ENCODE measurements at places on chromosomes 3 and 15.

DNA sequence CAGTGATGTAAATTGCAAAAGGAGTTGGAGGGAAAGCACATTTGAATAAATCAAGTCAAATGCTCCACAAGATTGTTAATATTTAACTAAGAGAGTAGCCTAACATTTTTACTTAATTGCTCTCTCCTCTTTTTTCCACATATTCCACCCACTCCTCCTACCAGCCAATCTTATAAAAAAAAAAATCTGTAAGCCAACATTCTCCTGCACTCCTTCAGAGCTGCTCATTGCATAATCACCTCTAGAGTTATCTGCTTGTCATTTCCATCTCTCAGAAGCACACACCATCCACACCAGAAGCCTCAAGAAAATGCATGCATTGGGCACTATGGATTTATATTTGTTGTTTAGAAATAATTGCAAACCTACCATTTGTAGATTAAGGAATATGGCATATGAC lies 64.1 kb downstream of the CADPS start:
- DNase-seq, result no peak

GRCh38 chr3:164465172-164465571 lies 613.1 kb downstream of the SI start:
- no peak for DNase-seq

DNA sequence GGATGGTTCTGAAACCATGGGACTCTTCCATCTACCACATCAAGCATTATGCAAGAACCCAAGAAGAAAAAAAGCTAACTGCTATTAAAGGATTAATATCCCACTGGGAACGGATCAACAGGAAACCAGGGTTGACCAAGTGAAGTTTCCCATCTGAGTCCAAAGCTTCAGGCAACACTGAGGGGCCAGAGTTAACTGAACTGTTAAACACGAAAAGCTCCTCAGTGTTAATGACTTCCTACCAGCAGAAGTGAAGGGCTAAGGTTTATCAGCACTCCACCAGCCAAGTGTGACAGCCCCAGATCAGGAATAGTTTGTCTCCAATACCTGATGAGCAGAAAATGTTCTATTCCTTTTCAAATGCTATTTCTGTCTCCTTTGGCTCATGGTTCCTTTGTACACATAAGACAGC lies 36.7 kb downstream of the PTPN9 start:
- DNase-seq, result no peak

DNA sequence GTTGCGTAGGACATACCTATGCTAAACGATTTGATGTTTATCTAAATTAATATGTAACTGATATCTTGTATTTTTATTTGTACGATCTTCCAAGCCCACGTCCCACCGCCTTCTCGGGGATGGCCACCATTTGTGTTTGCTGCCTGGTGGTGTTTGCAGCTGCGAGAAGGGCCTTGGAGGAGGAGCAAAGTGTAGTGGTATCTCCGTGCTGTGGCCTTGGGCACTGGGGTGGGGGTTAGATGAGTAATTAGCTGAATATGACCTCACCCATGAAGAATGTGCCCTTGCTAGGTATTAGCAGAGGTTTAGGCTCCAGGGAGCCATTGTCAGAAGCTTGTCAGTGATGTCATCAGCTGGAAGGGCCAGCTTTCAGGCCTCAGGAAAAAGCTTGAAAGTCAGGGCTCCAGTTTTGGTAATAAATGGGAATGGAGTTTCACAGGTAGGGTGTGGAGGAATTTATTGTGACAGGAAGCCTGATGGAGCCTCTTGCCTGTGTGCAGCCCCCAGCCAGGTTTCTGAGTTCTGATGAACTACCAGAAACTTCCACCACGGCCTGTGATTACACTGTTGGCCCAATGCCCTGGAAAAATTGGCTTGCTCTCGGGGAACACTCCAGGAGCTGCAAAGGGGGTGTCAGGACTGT lies 41.0 kb downstream of the FLNB start:
- DNase-seq, result no peak

DNA sequence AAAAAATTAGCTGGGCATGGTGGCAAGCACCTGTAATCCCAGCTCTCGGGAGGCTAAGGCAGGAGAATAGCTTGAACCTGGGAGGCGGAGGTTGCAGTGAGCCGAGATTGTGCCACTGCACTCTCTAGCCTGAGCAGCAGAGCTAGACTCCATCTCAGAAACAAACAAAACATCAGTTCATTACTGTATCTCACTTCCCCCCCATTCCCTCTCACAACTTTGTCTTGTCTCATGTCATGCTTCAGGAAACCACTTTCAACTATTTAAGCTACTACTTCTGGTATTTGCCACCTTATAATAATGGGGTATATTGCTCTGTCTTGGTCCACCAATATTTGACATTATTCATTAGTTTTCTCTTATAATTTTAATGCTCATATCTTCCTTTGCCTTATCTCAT lies 26.2 kb downstream of the PIK3CA start:
- no peak for DNase-seq

GRCh38 chr3:48273594-48274211 lies 32.8 kb downstream of the ZNF589 start:
- peak; percentile 69 for DNase-seq

GRCh38 chr3:192958219-192958872 lies 40.7 kb upstream of the MB21D2 start:
- no peak for DNase-seq

GRCh38 chr15:69557707-69558409 lies 105.2 kb downstream of the RPLP1 start:
- DNase-seq, result no peak

GRCh38 chr15:66595931-66596545 lies 30.2 kb upstream of the LCTL start:
- DNase-seq, result no peak

DNA sequence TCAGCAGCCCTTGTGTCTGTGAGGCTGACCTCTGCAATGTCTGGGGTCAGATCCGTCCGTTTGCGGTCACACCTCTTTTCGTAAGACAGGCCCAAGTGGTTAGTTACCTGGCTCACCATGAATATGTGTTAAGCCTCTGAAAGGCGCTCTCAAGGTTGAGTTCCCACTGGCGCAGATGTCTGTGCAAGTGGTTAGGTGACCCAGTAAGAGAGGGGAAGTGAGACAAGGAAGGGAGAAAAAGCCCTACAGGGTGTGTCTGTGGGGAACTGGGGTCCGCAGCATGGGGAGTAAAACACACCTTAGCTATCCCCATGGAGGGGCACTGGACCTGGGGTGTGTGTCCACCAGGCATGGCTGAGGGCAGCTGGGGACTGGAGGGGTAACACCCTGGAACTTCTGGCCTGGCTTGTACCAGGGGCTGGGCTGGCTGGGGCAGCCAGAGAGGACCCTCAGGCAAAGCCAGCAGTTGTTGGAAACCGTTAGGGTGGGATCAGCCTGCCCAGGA lies 391.6 kb upstream of the PROK2 start:
- DNase-seq, result peak; percentile 79

GRCh38 chr3:47344971-47345370 lies 35.9 kb upstream of the PTPN23 start:
- no peak for DNase-seq

- peak; percentile 64 for DNase-seq
Measured at GRCh38 chr3:173395412-173396181, 1.9 kb upstream of the NLGN1 start.

GRCh38 chr3:31752305-31753049 lies 219.8 kb downstream of the STT3B start:
- no peak for DNase-seq

DNA sequence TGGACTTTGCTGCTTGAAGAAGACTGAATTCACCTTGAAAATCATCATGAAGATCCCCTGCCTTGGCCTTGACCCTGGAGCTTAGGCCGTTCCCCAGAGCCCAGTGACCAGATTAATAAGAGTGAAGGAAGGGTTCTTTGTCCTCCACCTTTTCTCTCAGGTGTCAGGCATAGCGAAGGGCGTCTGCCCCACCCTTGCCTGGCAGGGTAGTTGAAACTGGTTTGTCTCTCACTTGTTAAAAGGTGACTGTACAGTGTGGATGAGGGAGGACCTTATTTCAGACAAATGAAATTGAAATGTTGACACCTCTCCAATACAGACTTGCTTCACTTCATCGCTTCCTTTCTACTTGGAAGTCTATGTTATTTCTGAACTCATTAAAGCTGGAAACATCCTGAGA lies 223.7 kb upstream of the BHLHE40 start:
- no peak for DNase-seq

- no peak for DNase-seq
Measured at GRCh38 chr3:17399586-17399985, 342.8 kb downstream of the TBC1D5 start.

DNA sequence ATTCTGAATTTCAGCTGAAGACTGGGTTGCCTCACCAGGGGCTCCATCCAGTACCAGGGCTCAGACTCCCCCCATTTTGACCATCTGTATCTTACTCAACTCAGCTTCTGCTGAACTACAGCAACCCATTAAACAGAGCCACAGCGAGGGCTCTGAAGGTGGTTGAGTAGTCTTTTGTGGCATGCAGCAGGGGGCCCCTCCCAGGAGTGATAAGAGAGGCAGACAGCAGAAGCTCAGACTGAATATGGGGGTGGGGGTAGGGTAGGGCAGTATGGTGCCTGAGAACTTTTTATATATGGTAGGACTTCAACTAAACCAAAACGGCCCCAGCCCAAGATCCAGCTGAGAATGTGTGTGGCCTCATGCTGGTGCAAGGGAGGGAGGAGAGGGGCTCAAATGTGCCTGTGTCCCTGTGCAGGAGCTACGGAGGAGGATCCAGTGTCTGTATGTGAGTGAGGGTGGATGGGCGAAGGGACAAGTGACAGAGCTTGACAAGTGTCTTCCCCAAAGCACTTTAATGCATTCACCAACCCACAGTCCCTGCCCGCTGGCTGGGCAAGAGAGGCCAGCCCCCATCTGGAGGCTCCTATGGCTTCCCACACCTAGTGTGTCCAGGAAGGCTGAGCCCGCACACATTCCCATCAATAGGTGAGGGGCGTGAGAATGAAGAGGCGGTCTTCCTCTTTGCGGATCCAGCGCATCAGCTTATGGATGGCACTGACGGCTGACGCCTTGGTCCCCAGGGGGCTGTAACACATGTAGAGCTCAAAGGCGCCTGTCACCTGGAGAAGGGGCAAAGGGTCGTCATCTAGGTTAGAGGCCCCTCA lies 4.9 kb upstream of the MST1R start:
- DNase-seq, result no peak

GRCh38 chr3:154799800-154800199 lies 280.3 kb upstream of the MME start:
- no peak for DNase-seq

GRCh38 chr15:32716915-32717425 lies 834 bp upstream of the GREM1 start:
- peak; percentile 42 for DNase-seq

DNA sequence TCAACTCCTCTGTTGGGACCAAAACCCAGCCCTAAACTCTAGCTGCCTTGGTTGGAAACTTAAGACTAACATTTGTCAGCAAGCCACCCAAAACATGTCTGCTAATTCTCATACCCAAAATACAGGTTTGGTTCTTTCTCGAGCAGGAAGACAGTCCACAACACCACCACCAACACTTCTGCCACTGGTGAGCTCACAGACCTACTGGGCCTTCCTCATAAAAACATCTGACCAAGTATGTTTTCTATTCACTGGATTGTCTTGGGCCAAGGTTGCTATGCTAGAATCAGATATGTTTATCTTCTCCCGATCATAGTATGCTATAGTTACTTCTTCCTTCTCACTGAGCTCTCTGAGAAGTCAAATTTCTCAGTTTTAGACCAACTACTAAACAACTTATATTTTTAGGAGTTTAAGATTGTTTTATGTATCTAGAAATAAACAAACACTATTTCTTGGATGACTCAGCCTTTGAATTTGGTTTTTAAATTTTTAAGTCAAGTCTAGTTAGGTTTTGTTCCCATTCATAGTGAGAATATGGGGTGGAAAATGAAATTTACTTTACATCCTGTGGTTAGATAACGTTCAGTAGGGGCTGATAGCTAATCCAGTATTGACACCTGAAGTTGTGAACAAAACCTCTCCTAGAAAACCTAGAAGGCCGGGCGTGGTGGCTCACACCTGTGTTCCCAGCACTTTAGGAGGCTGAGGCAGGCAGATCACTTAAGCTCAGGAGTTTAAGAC lies 360.5 kb downstream of the RSL24D1 start:
- no peak for DNase-seq

DNA sequence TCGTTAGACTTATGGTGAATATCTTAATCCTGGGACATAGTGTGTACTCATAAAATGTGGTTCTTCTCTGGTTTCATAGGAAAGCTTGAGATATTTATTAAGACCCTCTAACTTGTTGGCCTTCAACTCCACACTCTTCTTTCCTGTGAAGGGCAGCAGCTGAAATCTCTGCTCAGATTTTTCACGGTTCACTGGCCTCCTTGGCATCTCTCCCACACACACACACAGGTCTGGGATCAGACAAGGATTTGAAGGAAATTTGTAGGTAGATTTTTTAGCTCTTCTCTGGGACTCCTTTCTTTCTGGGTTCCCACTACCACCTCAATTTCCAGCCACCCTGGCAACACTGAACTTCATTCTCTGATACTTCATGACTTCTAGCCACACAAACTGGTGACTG lies 70.2 kb downstream of the MYRIP start:
- no peak for DNase-seq

DNA sequence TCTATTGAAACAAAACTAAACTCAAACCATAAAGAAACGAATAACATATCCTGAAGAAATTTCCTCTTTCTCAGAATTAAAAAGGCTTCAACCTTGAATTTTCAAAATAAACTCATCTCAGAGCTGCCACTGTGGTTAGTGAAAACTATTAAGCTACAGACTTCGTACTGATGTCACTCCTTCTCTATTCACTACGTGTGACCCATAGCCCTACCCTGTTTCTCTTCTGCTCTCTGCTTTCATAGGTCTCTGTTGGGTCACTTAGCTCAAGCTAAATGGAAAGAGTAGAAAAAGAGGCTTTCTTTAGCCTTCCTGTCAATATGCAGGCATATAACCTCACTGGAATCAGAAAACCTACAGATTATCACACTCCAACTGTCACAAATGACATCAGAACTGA lies 126.6 kb upstream of the MME start:
- DNase-seq, result no peak

DNA sequence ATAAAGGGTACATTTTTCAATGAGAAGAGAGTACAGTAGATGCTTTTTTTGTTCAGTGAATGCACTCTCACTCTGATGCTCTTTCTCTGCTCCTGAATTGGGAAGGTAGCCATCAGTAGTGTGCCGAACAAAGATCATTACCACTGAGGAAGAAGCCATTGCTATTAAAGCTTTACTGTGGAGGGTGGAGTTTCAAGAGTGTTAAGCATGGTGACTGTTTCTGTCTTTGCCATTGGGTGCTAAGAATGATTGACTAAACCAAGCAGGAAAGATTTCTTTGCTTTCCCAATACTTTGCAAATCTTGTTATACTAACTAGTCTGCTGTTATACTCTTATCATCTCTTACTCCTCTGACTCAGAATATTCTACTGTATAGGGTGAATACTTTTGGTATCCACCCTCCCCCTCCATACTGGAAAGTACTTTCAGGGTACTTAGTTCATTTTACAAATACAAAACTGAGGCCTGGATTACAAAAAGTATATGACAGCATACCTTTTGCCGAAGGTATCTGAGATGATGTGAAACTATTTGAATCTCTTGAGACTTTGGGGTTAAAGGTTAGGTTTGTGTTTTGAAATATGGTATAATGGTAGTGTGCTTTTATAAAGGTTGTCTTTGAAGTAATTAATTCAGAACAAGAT lies 1.7 kb downstream of the RAB11A start:
- DNase-seq, result peak; percentile 44

Measured in RPMI8226 (cell line).